ENCODE measurements at places on chromosomes 3 and 15.

DNA sequence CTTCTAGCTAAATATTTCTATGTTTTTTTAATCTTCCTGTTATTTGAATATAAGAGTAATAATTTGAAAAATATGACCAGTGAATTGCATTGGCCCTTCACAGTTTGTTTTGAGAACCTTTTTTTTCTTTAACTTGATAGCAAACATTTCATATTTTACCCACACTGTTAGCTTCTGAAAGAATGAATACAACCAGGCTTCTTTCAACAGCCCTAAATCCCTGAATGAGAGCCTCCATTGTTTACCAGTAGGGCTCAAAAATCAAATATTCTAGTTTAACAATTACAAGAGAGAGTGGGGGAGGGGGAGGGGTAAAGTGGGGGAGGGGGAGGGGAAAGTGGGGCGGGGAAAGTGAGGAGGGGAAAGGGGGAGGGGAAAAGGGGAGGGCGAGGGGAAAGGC lies 14.5 kb upstream of the TOP2B start:
- no peak for DNase-seq

DNA sequence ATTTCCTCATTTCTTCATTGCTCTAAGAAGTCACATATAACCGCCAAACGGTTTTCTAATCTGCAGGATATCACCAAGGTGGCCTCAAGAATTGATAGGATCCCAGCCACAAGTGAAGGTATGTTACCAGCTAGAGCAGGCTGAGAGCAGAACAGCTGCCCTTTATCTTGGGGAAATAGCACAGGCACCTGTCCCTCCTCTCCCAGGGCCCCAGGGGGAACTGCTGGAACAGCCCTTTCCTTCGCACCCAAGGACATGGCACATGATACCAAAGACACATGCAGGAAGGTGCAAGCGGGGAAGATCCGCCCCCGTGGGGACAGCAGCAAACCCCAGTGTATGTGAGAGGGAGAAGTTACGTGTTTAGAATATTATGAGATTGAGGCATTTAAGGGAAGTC lies 35.3 kb downstream of the HOMER2 start:
- DNase-seq = no peak

GRCh38 chr15:33311312-33311971 lies 675 bp downstream of the RYR3 start:
- DNase-seq = no peak

GRCh38 chr3:27090275-27091041 lies 278.7 kb downstream of the NEK10 start:
- DNase-seq = no peak

- DNase-seq = no peak
These were observed 41.6 kb downstream of the WDR76 start for GRCh38 chr15:43868406-43868805.

DNA sequence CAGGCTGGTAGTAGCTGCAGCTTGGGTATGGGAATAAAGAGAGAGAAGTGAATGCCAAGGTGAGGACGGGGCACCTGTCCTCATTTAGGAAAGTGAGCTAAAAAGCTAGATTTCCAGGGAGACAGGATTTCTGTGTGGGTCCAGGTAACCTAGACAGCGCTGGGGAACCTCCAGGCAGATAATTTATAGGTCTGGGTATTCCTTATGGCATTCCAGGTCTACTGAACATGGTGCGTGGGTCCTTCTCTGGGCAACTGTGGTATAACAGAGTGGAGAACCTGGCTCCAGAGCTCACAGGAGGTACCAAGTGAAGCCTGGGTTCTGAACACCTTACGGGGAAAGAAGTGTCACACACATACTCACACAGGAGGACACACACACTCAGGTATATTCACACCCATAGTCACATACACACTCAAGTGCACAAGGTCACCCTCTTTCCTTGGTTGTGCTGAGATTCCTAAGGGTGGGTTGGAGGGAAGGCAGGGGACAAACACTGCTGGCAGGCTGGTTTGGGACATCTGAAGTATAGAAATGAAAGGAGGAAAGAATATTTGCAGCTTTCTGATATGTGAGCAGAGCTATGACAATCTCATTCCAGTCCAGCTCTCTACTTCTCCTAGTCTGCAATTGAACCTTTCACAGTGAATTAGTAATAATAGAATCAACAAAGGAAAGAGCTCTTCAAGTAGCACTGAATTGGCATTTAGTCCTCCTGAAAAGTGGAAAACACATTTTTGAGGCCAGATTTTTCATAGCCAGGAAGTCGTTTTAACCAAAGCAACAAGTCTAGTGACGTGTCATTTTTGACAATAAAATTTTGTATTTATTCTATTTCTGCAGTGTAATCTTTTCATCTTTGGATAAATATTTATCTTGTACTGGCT lies 37.4 kb upstream of the ITGA11 start:
- DNase-seq = peak; percentile 21

DNA sequence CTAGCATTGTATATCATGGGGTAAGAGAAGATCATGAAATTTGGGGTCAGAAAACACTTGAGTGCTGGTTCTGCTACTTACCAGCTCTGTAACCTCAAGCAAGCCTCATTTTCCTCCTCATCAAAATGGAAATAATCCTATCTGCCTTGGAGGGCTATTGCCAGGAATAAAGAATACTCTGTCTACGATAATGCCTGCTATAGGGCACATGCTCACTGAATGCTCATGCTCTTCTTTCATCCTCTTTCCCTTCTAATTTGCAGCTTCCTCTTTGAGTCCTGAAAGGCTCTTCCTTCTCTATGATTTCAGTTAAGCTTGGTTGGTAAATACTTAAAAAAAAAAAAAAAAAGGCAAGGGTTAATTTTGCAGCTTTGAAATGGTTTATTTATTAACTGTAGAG lies 12.8 kb downstream of the RTP1 start:
- no peak for DNase-seq

GRCh38 chr15:77840991-77841775 lies 208.5 kb upstream of the LINGO1 start:
- DNase-seq = no peak

DNA sequence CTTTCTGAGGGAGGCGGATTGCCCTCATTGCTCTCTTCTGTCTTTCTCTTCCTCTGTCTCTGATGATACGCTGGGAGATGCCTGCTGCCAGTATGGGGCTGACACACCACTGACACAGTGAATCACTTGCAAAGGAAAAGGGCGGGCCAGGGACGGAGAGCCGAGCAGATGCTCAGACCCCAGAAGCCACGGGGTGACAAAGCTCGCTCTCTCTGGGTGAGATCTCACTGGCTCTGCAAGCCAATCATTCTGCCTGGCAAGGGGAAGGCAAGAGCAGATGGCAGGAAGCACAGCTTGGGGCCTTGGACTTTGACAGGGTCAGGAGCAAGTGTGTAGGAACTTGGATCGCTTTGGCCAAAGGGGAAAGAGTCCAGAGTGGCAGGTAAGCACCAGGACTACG lies 198.7 kb downstream of the NTRK3 start:
- DNase-seq = no peak

DNA sequence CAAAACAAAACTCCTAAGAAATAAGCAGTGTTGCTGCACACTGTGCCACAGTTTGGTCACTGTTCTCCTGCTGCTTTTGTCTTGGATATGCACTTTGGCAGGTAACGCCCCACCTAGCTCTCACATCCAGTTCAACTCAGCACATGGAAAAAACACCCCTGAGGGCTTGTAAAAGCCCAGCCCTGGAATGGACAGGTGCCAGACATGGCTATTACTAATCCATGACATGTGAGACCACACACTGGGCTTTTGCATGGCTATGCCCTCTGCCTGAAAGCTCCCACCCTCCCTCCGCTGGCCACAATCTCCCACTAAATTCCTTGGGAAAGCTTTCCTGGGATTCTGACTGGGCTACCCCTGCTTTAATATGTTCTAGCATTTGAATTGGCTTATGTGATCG lies 24.7 kb upstream of the ZBED2 start:
- DNase-seq = no peak

- no peak for DNase-seq
These were observed 235.5 kb downstream of the PTPRG start for GRCh38 chr3:61796911-61797310.

DNA sequence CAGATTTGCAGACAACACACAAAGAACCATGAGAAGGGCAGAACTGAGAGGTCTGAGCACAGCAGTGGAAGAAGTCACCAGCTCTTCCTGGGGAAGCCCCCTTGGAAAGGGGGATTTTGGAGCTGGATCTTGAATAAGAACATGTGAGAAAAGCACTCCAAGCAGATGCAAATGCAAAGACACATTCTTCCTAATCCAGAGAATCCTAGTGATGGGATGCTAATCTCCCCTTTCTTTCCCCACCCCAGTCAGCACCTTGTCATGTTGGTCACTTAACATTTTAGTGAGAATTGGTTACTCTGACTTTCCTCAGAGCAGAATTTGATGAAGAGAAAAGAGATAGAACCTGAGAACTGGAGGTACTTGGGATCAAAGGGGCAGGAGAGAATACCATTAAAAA lies 148.5 kb downstream of the SSR3 start:
- DNase-seq = no peak

Data from right lung (tissue), 10 donors.